ENCODE measurements at places on chromosomes 7 and 10. TPM values are rescaled to one million over a fixed set of nuclear protein-coding genes. Genes with fewer than 3 reads are reported as not detected.

GRCh38 chr7:89757910-89758309, 396.4 kb upstream of the STEAP1 start:
- no peaks in the 10 kb centered on the region for H3K4me1 ChIP-seq
- no peaks in the 10 kb centered on the region for H3K36me3 ChIP-seq
- no peak for DNase-seq
- H3K4me3 ChIP-seq: no peak overlapping the region
- no peaks in the 10 kb centered on the region for H3K27me3 ChIP-seq

- DNase-seq: no peak
- H3K27me3 ChIP-seq: no peaks in the 10 kb centered on the region
- H3K27ac ChIP-seq: no peak overlapping the region
- no peak overlapping the region for H3K4me3 ChIP-seq
- H3K4me1 ChIP-seq: no peaks in the 10 kb centered on the region
Observed at GRCh38 chr7:136016649-136017395, 39.7 kb upstream of the MTPN start.

DNA sequence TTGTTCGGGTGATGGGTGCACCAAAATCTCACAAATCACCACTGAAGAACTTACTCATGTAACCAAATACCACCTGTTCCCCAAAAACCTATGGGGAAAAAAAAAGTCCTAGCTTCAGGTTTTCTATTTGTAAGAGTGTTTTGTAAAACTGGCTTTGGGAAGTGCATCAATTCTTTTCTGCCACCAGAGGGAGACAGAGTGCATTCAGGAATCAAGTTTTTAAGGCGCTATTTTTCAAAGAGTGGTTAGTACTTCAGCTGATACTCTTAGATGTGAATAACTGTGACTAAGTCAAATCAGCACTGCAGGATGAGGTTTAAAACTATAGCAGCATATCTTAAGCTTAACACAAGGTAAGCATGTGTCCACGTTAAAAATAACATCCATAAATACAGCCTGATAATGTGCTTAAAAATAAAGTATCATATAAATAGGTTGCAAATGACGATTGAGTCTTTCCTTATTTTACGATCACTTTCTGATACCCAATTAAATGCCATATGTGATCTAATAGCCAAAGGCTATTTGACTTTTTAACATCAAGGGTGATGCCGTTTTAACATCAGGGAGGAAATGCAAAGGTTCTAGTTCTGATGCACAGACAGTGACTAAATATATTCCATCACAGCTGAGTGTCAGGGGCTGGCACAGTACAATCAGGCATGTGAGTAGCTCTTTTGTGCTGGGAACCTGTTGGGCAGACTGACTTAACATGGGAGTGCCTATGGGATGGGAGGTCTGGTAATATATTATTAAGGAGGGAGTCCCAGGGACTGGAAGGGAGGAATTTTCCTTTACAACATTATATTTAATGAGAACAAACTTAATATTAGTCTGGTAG, 10.6 kb upstream of the LYZL2 start:
- no peaks in the 10 kb centered on the region for H3K4me1 ChIP-seq
- H3K27me3 ChIP-seq: peaks cover 30% of the 10 kb centered on the region
- H3K36me3 ChIP-seq: no peaks in the 10 kb centered on the region
- H3K27ac ChIP-seq: no peak overlapping the region
- no peak overlapping the region for H3K4me3 ChIP-seq

The DNAJC1 gene
- total RNA-seq: 23.2 TPM

DNA sequence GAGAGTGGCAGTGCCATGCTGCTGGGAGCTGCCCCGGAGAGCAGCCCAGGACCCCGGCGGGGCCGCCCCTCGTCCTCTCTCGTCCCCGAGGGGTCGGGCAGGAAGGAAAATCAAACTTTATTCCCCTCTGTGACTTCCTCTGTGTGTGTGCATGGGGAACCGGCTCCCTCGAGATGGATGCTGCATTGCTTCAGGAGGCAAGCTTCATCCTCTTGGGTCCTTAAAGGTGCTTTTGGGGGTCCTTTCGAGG, 726 bp downstream of the MCU start:
- H3K4me1 ChIP-seq: peaks cover 8% of the 10 kb centered on the region
- peak overlapping the region; percentile 55 for H3K27ac ChIP-seq
- no peak for DNase-seq

The AKR1C3 gene
- total RNA-seq: 1.7 TPM

DNA sequence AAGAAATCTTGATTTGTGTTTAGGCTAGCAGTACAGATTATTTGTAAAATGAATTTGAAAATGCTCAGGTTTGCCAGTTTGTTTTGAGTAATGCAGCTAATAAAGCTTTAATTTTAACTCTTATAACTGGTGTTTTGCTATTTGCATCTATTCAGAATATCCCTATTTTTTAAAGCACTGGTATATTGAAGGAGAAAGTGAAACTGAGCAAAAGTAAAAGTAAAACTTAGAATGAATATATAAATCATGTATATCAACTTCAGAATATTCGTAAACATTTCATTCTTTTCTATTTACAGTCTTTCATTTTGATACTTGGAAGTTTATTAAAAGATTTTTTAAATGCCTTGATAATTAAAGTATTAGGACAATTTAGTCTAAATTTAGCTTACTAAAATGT, 26.2 kb downstream of the TASOR2 start:
- H3K4me1 ChIP-seq: no peaks in the 10 kb centered on the region
- DNase-seq: no peak
- no peaks in the 10 kb centered on the region for H3K36me3 ChIP-seq
- no peak overlapping the region for H3K27ac ChIP-seq
- H3K27me3 ChIP-seq: no peaks in the 10 kb centered on the region
- H3K4me3 ChIP-seq: no peak overlapping the region

DNA sequence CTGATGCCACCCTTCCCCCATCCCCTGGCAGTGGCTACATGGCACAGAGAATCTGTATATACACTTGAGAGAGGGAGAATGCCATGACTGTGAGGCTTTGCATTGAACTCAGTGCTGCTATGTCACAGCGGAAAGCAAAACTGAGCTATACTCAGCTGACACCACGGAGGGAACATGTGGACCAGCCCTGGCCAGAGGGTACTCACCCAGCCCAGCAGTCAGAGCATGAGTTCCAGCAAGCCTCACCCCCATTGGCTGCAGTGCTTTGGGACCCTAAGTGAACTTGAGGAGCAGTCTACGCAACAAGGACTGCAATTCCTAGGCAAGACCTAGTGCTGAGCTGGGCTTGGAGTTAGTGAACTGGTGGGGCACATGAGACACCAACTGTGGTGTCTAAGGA, 10.3 kb upstream of the AOC1 start:
- DNase-seq: no peak
- no peak overlapping the region for H3K4me3 ChIP-seq
- H3K36me3 ChIP-seq: no peaks in the 10 kb centered on the region
- no peaks in the 10 kb centered on the region for H3K27me3 ChIP-seq
- H3K4me1 ChIP-seq: no peaks in the 10 kb centered on the region

- no peaks in the 10 kb centered on the region for H3K27me3 ChIP-seq
- no peaks in the 10 kb centered on the region for H3K36me3 ChIP-seq
- H3K27ac ChIP-seq: no peak overlapping the region
- H3K4me3 ChIP-seq: no peak overlapping the region
- no peak for DNase-seq
- H3K4me1 ChIP-seq: no peaks in the 10 kb centered on the region
Observed at GRCh38 chr7:50626286-50626685, 61.1 kb upstream of the DDC start.

The ACSM6 gene
- 5.1 TPM for total RNA-seq

DNA sequence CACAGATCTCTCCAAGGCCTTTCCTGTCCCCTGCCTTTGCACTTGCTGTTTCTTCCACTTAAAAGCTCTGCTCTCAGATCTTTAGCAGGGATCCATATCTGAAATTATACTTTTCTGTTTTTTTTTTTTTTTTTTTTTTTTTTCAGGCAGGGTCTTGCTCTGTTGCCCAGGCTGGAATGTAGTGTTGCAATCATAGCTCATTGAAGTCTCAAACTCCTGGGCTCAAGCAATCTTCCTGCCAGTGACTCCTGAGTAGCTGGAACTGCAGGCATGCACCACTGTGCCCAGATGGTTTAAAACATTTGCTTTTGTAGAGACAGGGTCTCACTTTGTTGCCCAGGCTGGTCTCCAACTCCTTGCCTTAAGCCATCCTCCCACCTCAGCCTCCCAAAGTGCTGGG, 5.0 kb upstream of the TSPAN15 start:
- no peak overlapping the region for H3K4me3 ChIP-seq
- no peak for DNase-seq
- H3K36me3 ChIP-seq: no peaks in the 10 kb centered on the region
- H3K4me1 ChIP-seq: no peaks in the 10 kb centered on the region

DNA sequence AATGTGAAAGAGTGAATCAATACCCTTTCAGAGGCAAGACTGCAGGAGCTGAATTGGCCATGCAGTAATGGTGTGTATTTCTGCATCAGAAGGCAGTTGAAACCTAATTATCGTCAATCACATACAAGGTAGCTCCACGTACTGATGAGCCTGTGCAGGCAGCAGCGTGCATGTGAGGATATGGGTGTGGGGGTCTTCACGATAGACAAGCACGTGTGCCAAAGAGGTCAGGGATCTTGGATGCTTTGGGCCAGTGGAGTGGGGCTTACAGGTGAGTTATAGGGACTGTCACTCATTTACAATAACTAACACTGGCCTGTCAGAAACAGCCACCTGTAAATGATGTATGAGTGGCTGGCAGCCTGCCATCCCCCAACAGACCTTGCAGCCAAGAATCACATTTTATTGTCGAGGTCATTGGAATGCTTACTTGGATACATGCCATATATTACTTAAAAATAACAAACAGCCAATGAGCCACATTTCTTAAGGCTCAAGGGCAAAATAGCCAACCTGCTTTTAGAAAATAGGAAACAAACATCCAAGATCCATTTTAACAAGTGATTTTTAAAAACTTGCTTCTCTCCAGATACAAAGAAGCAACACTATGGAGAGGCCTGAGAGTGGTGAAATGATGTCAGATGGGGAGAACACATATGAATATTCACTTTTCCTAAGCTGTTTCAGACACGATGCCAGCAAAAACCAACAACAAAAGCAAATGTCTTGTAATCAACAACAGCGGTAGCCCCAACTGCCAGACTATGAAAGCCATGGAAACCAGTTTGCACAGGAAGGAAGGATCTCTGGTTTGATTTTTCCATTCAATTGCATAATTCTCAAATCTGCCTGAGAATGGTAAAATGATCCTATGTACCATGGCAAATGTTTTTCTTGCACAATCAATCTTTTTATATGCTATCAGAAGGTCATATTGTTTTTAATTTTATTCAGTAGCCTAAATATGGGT, 210.7 kb downstream of the SKAP2 start:
- no peak overlapping the region for H3K4me3 ChIP-seq
- H3K27ac ChIP-seq: no peak overlapping the region
- no peaks in the 10 kb centered on the region for H3K27me3 ChIP-seq
- no peak for DNase-seq
- no peaks in the 10 kb centered on the region for H3K4me1 ChIP-seq

The NUTM2B gene
- 0.61 TPM for total RNA-seq

DNA sequence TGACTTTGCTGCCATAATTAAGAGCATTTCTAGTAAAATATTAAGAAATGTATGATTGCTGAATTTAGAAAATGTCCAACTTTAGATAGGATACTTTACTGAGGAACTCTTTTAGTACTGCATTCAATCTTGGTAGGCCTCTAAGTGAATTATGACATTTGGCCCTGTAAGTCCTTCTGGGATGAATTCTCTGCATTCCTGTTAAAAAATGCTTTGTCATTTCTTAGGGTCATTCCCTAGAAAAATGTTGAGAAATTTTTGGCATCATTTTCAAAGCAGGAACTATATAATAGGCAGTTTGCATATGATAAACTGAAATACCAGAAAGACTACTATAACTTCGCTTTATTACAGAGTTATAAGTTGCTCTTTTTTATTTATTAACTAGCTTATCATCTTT, 69.3 kb upstream of the PRR15 start:
- H3K4me3 ChIP-seq: no peak overlapping the region
- H3K36me3 ChIP-seq: no peaks in the 10 kb centered on the region
- no peak for DNase-seq

DNA sequence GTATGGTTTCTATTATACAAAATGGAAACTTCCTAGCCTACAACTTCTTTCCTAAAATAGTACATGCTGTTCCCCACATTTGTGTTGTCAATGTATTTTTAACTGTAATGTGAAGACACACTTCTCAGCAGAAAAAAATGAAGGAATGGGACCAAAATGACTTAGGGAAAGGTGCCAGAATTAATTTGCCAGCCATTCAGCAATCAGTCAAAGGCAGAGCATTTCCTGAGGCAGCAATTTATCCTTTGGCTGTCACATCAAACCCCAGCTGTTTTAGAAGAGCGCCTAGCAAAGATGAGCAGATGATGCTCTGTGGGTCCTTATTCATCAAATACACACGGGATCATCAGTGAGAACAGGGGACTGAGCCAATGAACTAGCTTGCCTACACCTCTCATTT, 592.5 kb downstream of the KCNMA1 start:
- no peaks in the 10 kb centered on the region for H3K36me3 ChIP-seq
- DNase-seq: no peak
- H3K4me1 ChIP-seq: peaks cover 2% of the 10 kb centered on the region
- no peak overlapping the region for H3K4me3 ChIP-seq

DNA sequence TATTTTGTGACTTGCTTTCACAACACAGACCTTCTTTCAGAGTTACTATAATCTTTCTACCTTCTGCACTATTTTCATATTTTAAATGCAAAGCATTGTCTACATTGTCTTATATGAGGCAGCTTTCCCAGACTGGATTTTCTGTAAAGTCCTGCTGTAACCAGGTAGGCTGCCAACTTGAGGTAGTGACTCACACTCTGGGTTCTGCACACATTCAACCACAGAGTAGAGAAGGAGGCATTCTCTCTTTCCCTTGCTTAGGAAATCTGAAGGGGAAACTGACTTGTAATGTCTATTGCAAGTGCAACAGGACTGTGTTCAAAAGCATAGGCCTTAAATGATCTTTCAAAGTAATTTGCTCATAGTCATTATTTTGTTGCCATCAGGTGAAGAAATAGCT, 461.4 kb downstream of the GRM8 start:
- H3K36me3 ChIP-seq: no peaks in the 10 kb centered on the region
- no peak for DNase-seq
- no peaks in the 10 kb centered on the region for H3K4me1 ChIP-seq
- no peak overlapping the region for H3K4me3 ChIP-seq
- H3K27me3 ChIP-seq: no peaks in the 10 kb centered on the region

The SLC16A12 gene
- total RNA-seq: 0.24 TPM

DNA sequence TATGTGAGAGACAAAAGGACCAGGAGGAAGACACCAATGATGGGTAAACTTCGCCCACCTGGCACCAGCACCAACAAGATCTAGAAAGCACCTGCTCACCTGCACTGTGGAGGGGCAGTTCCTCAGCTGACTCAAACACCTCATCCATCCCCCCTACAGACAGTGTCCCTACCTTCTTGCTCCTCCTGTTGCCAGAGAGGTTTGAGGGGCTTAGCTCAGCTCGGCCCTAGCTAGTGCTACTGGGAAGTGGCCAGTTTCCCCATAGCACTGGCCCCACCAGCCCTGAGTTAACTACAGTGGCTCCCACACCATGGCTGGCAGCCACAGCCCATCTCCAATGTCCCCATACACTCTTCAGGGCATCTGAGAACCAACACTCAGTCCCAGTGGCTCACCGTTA, 70.8 kb downstream of the GRID1 start:
- H3K27ac ChIP-seq: no peak overlapping the region
- H3K36me3 ChIP-seq: no peaks in the 10 kb centered on the region
- no peaks in the 10 kb centered on the region for H3K4me1 ChIP-seq
- no peaks in the 10 kb centered on the region for H3K27me3 ChIP-seq
- DNase-seq: no peak

The STEAP4 gene
- 0.38 TPM for total RNA-seq

The MEOX2 gene
- 4.4 TPM for total RNA-seq

Data from thymus (tissue), 14 donors.